Stimulated activated CD4-positive, alpha-beta T cell treated with anti-CD3 and anti-CD28 coated beads, TNF-alpha, amount 100 ng/mL, for 24 hours (primary cell): ENCODE measurements at places on chromosomes 5 and 9.

DNA sequence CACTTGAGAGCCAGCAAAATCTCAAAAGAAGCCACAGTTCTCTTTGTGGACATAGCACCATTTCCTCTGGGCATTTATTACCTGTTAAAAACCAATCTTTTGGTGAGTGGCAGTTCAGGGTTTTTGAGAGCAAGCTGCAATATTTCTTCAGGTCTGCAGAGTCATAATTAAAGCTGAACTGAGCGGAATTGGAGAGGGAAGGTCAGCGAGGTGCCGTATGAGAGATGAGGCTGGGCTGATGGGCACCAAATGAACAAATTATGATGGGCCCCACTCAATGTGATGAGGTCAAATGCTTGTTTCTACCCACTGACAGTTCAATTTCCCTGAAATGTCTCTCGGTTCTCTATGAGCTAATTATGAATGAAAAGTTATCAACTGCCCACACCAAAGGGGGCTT, 231.9 kb downstream of the AP3B1 start:
- no peak for DNase-seq

DNA sequence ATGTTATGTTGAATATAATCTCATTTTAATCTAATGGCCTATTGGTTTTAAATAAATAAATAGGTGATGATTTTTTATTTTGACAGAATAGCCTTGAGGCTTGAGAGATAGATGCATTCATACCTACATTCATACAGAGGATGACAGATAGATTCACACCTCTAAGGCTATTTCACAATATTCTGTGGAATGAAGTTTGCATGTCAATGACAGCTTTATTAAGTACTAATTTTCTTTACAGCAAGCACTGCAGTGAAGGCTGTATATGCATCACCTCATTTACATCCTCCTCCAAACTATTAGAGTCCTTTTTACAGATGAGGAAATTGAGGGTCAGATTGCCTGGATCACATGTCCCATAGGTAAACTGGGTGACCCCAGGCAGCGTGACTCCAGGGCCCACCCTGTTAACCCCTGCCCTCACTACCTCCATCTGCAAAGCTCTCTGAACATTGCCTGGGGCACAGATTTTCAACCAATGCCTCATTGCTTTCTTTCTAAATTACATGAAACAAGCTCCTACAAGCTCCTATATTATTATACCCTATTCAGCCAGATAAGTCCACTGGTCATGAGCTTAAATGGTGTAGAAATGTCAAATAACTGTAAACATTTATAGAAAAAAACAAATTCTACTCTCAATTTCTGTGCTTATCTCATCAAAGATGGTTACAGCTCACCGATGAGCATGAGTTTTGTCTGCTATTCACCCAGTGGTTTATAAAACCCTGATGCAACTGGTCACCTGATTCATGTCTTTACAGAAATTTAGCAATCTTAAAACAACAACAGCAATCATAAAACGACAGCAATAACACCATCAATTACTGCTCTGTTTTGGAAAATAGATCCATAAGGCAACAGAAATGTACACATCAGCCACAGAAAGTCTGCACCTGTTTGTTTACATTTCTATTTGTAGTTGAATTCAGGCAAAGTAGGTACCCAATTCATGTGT, 338.0 kb downstream of the NSG2 start:
- DNase-seq, result no peak

GRCh38 chr9:91162784-91163443, 198.8 kb downstream of the AUH start:
- DNase-seq, result no peak

DNA sequence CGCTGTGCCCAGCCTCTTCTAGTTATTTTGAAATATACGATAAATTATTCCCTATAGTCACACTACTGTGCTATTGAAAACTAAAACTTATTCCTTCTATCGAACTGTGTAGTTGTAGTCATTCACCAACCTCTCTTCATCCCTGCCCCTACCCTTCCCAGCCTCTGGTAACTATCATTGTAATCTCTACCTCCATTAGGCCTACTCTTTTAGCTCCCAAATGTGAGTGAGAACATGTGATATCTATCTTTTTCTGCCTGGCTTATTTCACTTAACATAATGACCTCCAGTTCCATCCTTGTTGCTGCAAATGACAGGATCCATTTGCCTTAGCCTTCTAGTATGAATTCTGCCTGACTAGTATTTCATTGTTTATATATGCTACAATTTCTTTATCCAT, 127.4 kb downstream of the PSAT1 start:
- DNase-seq, result no peak

- DNase-seq, result no peak
These were observed 38.9 kb upstream of the IFNK start for GRCh38 chr9:27485158-27485557.
